ENCODE measurements at places on chromosomes 1 and 21.

- DNase-seq = no peak
Observed at GRCh38 chr21:41932576-41933312, 21.1 kb downstream of the C2CD2 start.

DNA sequence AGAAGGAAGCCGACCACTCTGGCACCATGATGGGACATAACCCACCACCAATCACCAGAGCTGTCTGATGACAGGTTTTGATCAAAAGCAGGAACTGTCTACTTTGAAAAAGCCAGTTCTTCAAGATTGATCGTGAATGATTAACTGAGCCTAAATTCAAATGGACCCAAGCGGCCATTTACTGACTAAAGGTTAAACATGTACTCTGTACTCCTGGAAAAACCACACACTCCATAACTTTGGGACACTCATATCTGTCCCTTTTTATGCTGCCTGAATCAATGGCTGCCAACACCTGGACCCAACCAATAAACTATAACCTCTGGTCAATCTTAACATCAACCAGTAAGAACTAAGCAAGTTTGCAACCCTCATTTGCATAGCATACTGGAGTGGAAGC, 206.6 kb downstream of the URB2 start:
- no peak for DNase-seq

DNA sequence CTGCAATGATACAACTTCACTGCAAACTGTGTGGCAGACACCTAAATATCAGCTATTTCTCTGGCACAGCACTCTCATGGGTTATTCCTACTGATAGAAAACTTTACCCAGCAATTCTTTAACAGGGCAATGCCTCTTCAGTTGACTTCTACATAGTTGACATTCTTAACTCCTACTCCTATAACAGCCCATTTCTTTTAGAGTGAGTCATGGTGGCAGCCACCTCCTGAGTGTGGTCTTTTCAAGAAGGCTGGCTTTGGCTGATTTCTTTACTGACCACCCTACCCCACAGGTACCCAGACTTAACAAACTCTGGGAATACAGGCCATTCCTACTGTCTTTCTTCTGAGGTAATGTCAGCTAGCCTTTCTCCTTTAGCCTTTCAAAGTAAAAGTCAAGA, 805.8 kb upstream of the ADGRL2 start:
- no peak for DNase-seq

DNA sequence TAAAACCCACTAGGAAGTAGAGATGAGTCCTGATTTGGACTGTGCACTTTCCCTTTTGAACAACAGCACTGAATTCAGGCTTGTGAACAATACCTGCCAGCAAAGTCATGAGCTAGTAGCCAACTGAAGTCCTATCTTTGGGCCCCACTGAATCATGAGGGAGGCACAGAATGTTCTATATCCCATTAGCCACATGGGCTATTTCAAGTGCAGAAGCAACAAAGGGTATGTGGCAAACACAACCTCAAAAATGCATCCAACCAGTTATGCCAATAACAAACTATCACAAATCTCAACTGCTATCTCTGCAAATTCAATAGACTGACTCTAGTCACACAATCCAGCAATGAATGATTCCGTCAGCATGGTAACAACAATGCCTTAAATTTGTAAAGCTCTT, 276.0 kb downstream of the MRPL39 start:
- no peak for DNase-seq

DNA sequence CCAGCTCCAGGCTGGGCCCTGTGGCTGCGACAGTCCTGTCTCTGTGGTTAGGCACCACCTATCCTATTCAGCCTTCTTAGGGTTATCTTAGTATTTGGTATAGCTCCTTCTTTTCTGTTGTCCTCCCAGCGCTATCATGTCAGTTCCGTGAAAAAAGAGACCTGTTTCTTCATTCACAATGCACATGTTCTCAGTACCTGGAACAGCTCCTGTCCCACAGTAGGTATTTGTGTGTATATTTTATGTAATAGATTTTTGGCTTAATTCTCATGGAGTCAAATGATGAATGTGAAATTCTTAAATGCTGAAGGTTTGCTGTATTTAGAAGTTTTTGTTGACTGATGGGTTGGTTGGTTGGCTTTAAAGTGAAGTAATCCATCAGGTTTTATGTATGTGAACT, 279.7 kb downstream of the ST6GALNAC3 start:
- DNase-seq = no peak

DNA sequence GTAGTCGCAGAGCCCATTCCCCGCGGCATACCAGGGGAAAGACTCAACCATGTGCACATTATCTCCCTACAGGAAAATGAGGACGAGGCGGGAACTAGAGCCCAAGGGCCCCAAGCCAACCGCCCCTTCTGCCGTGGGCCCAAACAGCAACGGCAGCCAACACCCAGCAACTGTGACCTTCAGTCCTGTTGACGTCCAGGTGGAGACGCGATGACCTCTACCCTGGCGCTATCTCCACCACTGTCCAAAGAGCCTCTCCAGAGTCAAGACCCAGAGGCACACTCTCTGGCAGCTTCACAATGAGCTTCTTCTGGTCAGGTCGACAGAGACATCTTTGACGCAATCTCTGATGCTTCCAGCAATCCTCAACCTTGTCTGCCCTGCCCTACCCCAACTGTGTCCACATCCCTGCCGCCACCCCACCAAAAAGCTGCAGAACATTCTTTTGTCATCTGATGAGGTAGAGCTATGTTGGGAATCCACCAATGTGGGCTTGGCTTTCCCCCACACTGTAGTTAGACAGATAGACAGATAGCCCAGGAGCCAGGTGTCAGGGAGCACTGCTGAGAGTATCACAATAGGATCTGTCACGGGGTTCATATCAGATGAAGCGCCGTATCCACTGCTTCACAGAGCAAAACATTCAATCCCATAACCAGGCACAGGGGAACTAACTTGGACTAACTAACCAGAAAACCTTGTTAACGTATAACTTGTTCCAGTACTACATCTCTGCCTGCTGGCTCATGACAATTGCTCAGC, 37.4 kb upstream of the SRRM1 start:
- no peak for DNase-seq

DNA sequence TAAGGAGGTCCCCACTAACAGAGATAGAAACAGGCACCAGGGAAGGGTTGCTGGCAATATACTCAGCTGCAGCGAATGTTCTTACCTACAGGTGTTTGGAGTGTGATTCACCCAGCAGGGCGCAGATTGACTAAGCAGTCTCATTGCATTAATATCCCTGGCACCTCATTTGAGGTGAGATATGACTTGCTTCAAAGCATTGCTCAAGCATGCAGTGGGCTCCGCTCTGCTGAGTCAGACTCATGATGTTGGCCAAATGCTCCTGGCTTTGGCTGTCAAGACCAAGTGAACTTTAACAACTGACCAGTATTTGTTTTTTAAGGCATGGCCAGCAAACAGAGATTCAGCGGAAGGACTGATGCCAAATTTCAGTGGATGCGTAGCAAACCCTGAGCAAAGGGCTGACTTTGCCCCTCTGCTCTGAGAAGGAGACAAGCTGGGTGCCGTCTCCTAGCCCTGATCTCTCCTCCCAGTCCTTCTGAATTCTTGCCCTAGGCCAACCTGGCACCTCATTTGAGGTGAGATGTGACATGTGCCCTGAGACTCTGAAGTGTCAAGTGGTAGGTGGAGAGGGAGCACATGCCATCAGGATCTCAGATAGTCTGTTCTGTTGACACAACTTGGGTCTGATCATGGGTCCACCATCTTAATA, 187.1 kb upstream of the COA6 start:
- no peak for DNase-seq

- DNase-seq = no peak
Observed at GRCh38 chr1:15513192-15513591, 10.8 kb downstream of the CASP9 start.

- peak; percentile 68 for DNase-seq
Observed at GRCh38 chr1:205301205-205301821, 20.2 kb downstream of the NUAK2 start.

GRCh38 chr1:16174886-16175598, 19.2 kb upstream of the EPHA2 start:
- no peak for DNase-seq

DNA sequence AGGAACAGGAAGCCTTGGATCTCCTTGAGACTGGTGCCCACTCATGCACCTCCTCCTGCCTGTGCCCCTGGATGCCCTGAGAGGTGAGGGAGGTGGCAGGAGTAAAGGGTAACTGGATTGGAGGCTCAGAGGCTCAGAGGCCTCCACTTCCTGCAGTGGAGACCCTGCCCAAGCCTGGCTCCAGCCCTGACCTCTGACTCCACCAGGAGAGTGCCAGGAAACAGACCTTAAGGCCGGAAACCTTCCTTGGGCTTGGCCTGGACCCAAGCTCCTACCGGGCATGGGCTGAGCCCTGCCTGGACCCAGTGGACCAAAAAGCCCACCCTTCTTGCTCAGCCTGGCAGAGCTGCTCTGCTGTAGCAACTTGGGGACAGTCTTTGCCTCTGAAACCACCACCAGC, 15.0 kb upstream of the CELA3B start:
- DNase-seq = no peak

- DNase-seq = no peak
Observed at GRCh38 chr1:44784094-44785028, 3.6 kb downstream of the BEST4 start.

DNA sequence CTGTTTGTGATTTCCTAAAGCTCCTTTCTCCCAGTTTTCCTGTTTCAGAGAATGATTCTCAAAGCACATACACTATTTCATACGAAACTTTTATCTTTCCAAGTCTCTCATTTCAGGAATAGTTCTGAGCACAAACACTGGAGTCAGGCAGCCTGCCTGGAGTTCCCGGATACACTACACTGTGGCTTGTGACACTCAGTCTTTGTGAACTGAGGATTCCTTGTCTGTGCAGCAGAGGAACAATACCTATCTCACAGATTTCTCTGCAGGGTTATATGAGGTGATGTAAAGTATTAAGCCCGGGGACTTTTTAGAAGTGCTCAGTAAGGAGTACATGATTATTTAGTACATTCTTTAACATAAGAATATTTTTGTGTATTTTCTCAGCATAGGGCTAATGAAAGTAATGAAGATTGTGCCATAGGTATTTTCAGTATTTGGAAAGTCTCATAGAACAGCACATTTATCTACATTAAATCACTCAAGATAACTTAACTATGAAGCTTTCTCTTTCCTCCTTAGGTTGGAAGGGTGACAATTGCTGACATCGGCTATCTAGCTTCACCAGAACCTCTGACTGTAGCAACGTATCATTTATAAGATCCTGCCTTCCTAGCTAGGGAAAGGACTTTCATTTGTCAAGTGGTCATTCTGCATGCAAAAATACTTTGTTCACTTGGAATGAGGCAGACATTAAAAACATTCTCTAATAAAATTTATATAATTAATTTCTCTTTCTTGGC, 12.9 kb downstream of the GBP2 start:
- DNase-seq = no peak

DNA sequence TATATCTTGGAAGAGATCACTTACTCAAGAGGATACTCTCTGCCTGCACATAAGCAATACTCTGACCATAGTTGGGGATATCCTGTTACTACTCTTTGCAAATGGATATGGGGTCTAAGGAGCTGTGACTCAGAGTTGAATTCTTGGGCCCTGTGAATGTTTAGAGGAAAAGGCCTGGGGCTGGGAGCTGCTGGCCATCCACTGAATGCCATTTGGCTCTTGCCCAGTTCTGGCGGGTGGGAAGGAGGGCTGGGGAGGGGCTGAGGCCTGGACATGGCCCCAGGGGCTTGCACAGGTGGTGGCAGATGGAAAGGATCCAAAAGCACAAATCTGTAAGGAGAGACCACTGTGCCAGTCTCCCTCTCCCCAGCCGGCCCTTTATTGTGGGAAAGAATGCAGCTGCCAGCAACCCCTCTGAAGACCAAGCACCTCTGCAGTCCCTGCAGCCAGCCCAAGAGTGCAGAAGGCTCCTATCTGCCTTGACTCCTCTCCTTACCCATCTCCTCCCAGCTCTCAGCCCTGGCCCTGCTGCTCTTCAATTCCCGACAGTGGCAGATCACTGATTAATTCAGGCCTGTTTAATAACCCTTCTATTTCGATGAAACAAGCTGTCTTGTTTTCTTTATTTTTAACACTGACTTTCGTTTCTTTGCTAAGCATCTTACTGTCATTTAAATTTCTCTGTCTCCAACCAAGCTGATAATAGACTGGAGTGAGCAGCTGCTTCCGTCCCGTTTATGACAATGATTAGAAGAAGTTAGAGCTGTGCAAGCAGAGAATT, 12.1 kb downstream of the PLXNA2 start:
- no peak for DNase-seq

GRCh38 chr1:223647249-223647648, 18.3 kb downstream of the CAPN8 start:
- DNase-seq = no peak

GRCh38 chr1:32782086-32782485, 35.1 kb downstream of the YARS1 start:
- DNase-seq = no peak

Data from endothelial cell (in vitro differentiated cells).